ENCODE measurements at places on chromosomes 4 and X.

DNA sequence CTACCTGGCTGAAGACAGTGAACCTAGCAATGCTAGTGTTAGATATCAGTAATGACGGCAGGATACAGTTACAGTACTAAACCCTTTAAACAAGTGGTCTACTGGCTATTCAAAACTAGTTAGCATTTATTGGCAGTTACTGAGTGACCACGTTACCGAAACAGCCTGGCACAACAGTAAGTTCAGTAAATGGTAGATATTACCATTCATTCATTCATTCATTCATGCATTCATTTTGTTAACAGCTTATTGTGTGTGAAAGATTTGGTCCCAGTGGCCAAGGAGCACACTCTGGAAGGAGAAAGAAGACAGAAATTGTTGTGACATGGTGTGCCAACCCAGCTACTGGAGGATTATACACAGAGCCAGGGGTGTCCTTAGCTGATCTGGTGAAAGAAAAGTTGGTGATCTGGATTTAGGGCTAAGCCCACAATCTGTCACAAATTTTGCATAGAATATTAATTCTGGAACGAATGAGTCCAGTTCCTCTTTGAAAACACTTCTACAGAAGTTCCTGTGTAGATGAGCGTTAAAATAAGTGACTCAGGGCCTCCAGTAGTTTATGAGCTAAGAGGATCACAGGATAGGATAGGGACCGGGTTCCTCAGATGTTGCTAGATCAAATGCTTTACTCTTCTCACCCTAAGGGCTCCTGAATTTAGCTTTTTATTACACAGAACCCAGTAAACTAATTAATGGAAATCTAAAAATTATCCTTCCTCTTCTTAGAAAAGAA is 179.1 kb downstream of the CBR4 start:
- DNase-seq: peak; percentile 31

DNA sequence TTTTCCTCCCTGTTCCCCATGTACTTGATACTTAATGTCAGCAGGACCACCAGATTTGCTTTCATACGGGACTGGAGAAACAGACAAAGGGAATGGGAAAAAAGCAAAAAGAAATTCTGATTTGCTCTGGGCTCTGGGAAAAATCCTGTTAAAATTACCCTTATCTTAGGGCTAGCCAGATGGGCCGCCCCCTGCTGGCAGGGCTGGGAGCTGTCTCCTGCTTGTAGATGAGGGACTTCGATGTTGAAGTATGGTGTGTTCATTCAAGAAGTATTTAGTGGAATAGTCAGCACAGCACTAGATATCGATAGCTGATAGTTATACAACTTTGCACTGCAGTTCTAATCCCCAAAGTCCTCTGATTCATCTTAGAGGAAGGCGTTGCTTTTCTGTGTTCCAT is 45.8 kb downstream of the BCORL1 start:
- peak; percentile 39 for DNase-seq

- no peak for DNase-seq
Measured at GRCh38 chr4:120785202-120785601, 137.3 kb downstream of the PRDM5 start.

DNA sequence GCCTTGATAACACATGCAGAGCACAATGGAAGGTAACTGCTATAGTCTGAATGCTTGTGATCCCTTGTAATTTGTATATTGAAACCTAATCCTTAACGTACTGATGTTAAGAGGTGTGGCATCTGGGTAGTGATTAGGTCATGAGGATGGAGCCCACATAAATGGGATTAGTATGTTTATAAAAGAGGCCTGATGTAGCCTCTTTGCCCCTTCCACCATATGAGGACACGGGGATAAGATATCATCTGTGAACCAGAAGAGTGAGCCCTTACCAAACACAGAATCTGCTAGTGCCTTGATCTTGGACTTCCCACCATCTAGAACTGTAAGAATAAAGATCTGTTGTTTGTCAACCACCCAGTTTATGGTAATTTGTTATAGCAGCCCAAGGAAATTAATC is 1074.2 kb upstream of the INTU start:
- DNase-seq: no peak

GRCh38 chr4:24423670-24424069 is 160.7 kb downstream of the DHX15 start:
- no peak for DNase-seq

GRCh38 chr4:108117418-108118182 is 51.1 kb downstream of the LEF1 start:
- peak; percentile 15 for DNase-seq

DNA sequence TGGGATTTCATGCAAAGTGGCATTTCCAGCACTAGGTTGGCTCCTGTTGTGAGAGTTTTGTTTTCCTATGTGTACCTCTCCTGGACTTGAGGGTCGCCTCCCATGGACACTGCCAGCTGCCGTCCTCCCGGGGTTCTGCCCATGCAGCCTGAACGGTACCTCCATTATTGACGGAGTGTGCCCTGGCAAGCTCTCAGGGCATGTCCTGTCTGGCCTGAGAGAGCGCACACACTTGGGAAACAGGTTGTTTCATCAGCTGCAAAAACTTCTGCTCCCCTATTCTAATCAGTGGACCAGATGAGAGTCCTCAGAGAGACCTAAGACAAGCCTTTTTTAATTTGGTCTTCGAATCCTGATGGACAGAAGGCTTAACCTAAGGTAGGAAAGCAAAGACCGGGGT is 56.6 kb upstream of the HOPX start:
- DNase-seq: no peak

DNA sequence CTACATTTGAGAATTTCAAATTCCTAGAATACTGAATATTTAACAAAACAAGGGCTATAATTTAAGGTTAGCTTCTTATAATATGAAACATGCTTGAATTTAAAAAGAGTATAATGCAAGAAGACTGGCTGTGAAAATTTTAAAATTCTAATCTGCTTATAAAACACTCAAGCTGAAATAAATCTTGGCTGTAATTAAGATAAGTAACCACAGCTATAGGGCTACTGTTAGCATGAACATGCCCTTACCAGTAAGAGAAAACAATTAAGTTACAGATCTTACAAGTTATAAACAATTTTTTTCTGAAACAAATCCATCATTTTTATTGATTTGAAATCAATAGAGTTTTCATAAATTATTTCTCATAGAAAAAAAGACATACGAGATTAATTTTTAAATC is 148.2 kb downstream of the INPP4B start:
- no peak for DNase-seq

DNA sequence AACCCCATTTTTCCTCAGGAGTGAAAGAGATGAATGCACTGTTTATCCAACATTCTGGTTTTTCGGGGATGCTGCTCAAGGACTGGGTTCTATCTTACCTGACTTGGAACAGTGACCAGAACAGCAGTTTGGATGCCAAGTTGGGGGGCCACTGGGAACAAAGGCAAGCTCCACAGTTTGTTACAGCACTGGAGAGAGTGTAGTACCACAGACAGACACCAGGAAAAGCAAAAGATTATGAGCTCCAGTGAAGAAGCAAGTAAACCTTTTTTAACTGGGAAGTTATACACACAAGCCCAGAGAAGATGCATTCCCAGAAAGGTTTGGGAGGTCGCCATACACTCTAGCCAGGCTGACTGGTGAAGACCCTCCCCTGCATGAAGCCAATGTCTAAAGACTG is 13.6 kb downstream of the C4orf36 start:
- no peak for DNase-seq

DNA sequence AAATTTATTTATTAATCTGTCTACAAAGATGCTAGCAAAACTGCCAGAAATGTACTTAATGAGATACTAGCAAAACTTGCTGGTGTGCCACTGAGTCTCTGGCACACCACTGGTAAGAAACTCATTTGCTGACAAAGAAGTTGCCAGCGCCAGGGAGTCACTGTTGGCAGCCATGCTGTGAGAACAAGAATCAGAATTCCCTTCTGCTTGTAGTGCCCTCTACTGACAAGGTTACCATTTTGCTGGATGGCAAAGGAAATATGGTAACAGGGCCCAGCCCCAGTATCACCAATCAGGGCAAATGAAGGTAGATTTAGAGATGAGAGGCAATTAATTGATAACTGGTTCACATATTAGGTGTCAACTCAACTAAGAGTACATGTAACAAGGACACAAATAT is 750.1 kb upstream of the ADGRL3 start:
- no peak for DNase-seq

DNA sequence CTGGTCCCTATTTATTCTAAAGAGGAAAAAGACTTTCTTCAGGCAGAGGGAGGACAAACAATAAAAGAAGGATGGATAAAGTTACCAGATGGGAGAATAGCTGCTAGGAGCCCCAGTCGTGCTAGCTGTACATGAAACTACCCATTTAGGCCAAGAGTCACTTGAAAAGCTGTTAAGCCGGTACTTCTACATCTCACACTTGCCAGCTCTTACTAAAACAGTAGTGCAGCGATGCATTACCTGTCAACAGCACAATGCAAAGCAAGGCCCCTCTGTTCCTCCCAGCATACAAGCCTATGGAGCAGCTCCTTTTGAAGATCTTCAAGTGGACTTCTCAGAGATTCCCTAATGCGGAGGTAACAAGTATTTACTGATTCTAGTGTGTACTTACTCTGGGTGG is 1138.8 kb downstream of the ARAP2 start:
- no peak for DNase-seq

DNA sequence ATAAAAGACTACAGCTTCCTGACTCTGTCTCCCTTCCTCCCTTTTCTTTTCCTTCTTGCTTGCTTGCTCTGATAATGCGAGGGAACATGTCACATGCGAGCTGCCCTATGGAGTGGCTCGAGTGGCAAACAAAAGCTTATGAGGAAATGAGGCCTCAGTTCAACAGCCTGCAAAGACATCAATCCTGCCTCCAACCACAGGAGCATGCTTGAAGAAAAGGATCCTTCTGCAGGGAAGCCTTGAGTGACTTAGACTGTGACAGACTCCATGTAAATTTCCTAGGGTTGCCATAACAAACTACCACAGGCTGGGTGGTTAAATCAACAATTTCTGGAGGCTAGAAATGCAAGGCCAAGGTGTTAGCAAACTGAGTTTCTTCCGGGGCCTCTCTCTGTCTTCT is 152.5 kb downstream of the NR3C2 start:
- no peak for DNase-seq

DNA sequence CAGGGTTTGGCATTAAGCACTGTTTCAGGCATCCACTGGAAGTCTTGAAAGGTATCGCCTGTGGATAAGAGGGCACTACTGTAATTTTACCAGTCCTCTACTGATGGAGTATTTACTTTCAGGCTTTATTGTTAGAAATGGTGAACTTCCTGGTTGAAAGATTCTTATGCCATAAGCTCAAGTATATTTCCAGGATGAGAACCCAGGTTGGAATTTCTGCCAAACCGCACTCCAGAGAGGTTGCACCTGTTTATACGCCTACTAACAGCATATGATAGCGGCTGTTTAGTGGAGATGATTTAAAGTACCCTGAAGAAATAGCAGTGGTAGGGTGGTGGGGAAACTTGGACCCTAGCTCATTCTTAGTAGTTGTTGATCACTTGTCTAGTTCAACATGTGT is 9.9 kb downstream of the FNIP2 start:
- DNase-seq: peak; percentile 44

GRCh38 chr4:145390571-145390970 is 91.1 kb upstream of the SMAD1 start:
- no peak for DNase-seq

GRCh38 chr4:38385093-38386004 is 278.6 kb upstream of the KLF3 start:
- peak; percentile 87 for DNase-seq

GRCh38 chrX:105211066-105211575 is 9.4 kb downstream of the TEX13A start:
- peak; percentile 83 for DNase-seq

DNA sequence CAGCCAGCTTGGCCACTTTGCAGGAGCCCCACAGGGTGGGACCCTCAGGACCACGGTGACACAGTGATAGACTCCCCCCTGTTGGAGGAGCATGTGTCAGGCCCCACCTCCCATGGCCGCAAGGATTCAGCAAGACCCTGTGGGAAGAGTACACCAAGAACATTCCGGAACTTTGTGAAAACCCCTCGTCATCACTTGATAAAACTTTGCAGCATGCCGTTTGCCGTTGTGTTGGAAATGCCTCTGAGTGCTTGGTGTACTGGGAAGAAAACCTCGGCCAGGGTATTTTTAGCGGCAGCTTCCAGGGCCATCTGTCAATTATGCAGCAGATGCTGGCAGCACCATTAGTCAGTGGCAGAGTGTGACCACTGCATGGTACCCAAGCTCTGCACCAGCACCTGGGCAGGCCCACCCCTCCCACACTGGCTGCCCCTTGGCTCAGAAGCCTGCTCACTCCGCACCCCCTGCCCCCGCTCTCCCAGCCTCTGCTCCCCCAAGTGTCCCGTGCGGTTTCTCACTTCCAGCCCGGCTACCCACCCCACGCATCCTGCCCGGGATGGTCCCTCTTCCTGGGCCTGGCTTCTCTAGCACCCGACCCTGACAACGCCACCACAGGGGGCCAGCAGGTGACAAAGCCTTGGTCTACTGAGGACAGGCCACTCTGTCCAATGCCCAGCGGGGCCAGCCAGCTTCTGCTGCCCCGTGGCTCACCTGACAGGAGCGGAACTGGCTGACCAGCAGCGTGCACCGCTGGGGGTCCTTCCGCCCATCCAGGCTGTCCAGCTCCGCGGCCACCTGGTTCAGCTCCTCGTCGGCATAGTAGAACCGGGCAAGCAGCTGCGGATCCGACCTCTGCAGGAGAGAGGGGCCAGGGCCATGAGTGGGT is 65.0 kb downstream of the ZFYVE28 start:
- no peak for DNase-seq

- no peak for DNase-seq
Measured at GRCh38 chr4:86450861-86451260, 91.0 kb upstream of the MAPK10 start.

DNA sequence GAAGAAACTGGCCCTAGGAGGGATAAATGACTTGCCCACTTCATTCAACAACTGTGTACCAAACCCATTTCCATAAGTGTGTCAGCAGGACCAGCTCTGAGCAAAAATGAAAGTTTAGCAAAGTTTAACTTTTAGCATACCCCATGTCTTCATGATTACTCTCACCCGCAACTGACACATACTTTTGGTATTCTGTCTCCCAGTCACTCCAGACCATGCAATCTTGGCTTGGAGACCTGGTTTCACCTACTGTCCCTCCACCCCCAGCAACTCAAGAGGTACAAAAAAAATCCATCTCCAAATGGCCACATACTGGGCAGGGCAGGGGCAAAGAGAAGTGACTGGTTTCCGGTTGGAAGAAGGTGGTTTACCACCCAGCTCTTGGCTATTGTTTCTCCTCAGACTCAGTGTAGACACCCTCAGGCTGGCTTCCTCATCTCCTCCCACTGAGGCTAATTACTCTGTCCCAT is 79.8 kb downstream of the RLIM start:
- DNase-seq: peak; percentile 83

DNA sequence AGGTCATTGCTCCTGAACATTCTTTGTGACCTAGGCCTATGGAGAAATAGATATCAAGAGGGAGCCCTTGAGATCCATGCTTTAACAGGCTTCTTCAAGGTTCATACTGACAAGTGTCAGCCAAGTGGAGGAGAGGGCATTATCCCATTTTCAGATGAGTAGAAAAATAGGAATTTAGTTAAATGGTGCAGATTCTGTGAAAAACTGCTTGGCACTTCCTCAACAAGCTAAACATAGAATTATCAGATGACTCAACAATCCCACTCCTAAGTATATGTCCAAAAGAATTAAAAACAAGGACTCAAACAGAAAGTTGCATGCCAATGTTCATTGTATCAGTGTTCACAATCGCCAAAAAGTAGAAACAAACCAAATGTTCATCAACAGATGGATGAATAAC is 43.8 kb upstream of the KCNIP4 start:
- no peak for DNase-seq
